ENCODE measurements at places on chromosomes 3 and 15. TPM values are rescaled to one million over a fixed set of nuclear protein-coding genes. Genes with fewer than 3 reads are reported as not detected.
A peak's percentile ranks its signal among the peaks of the same experiment; 100 is the strongest.

EPHB1 gene
- total RNA-seq = 0.15 TPM

DNA sequence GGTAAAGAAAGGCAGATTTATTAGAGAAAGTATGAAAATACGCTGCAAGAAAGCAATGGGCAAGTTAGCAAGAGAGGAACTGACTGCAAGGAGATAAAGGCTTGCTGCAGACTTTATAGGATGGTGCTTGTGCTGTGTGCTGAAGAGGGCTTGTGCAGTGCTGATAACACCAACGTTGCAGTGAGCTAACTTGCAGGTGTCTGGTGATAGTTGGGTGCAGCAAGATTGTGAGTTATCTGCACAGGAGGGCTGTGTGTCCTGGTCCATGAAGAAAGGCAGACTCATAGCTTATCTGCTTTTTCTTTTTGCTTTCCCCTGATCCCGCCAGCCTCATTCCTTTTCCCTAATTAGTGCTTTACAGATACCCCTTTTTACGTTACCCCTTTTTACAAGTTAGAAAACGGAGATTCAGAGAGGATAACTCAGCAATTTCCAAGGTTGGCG lies 58.0 kb upstream of the ZNF148 start:
- DNase-seq = no peak

RLBP1 gene
- not detected for total RNA-seq

DNA sequence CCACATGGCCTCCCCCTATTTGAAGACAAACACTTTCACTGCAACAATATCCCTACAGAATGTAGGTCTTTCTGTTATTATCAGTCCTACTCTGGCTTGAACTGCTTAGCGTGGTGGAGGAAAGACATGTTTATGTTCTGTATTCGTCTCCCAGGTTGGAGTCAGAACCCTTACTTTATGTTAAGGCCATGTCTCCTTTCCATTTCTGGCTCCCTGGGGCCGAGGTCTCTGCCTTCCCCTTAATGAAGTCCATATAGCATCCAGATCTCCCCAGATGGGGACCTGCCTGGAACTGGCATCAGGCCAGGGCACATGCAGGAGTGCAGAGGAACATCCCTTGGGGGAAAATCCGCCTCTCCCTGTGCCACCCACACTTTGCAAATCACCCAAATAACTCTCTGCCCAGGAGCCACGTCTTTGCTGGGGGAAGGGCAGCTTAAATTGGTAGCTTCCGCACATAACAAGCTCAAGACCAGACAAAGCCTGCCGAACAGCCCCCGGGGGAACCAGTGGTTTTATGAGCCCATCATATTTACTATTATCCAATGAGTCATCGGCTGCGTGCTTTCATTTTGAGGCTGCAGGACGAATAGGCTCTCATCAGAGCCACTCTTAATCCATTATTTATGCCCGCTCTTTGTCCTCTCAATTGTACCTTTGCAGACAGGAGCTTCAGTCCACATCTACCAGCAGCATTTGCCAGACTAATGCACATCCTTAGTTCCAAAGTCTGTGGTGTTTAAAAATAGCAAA lies 237.0 kb downstream of the UACA start:
- DNase-seq = peak; percentile 60

DNA sequence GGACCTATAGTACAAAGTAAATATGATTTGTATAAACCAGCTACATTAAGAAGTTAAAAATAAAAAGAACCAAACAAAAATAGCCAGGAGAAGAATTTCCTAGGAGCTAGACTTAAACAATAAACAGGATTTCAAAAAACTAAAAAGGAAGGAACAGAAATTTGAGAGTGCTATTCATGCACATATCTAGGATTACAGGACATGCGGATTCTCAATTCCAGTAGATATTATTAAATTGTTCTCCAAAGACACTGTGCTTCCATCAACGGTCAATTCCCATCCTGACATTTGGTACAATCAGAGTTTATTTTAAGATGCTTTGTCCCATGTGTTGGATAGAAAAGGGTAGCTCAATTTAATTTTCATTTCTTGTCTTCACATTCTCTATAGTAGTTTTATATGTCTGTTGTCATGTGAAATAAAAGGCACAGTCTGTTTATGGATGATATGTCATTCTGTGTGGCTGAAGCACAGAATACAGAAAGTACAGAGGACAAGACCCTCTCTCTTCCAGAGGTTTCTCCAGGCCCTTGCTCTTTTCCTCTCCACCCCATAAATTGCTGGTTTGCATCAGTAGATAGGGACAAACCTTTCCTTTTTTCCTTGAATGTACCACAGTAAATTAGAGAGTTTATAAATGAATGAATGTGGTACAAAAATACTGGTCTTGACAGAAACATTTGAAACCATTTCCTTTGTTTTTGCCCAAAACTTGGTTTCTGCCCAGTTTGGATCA lies 3.5 kb downstream of the PLOD2 start:
- DNase-seq = no peak

DNA sequence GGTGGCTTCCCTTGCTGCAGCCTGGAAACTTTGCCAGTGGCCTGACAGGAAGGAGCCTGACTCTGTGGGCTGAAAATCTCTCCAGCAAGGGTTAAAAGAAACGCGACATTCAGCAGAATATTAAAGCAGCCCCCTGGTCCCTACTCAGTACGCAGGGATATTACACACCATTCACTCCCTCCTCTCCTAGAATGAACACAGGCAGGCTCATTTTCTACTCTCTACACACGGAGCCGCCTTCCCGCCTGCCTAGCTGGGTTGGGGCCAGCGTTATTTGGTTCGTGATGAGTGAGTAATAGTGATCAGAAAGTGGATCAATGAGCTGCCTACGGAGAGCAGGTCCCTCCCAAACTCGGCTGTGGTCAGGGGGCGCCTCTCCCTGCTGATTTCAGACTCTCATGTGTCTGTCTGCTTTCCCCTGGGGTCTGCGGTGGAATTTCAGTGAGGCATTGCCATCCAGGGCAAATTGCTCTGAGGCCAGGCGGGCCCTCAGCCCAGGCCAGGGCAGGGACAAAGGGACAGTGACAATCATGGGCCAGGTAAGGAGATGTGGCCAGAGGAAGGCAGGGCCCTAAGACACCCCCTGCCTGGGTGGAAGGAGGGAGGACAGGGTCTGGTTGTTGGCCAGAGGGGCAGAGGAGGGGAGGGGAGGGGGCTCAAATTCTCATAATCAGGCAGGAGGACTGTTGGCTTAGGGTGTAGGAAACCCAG lies 2.8 kb downstream of the EPHB1 start:
- DNase-seq = no peak

DNA sequence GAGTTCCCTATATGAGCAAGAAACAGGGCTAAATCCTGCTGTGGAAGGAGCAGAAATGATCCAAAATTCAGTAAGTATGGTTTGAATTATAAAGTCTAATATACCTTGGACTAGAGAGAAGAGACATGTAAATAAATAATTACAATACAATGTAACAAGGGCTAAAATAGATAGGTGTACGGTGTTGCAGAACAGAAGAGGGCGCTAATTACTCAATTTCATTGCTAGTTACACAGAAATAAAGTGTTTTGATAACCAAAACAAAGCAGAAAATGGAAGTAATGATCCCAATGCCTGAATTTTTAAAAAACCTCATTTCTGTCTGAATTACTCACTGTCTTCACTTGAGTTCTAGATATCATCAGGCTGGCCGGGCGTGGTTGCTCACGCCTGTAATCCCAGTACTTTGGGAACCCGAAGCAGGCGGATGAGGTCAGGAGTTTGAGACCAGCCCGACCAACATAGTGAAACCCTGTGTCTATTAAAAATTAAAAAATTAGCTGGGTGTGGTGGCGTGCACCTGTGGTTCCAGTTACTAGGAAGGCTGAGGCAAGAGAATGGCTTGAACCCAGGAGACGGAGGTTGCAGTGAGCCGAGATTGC lies 8.3 kb upstream of the PLCH1 start:
- DNase-seq = no peak

TATDN2 gene
- 34.0 TPM for total RNA-seq

- no peak for DNase-seq
Observed at GRCh38 chr3:31610700-31611275, 78.1 kb downstream of the STT3B start.

DNA sequence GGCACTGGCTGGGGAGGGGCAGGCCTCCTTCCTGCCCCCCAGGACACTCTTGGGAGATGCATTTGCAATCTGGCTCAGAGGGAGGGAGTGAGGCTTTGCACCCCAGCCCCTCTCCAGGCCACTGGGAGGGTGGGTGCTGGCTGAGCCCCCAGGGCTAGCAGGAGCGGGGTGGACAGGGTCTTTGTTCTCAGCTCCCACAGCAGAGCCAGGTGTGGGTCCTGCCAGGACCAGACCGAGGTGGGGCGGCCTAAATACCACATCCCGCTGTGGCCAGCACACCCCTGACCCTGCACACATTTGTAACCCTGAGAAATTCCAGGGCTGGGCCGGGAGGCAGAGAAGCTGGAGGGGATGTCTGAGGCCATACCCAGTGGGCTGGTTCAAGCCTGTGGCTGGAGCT lies 41.0 kb downstream of the STARD5 start:
- no peak for DNase-seq

GRCh38 chr3:104245981-104246380 lies 1120.7 kb upstream of the ALCAM start:
- no peak for DNase-seq

DNA sequence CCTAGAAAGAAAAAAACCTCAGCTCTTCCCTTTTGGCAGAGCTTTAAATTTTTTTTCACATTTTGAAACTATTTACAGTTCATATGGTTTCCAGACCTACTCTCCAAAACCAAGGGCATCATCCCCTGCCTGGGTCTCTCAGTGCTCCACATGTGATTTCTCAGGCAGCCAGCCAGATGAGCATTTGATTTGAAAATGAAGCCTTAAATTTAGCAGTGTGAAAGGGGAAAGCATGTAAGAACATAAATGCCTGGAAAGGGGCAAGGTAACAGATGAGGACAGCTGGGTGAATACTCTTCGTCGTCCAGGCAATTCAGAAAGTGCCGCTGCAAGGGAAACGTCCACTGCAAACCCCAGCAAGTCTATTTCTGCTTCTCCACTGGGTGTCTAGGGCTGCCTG lies 94.8 kb downstream of the ATP8B4 start:
- no peak for DNase-seq

GBE1 gene
- total RNA-seq = 23.1 TPM

DNA sequence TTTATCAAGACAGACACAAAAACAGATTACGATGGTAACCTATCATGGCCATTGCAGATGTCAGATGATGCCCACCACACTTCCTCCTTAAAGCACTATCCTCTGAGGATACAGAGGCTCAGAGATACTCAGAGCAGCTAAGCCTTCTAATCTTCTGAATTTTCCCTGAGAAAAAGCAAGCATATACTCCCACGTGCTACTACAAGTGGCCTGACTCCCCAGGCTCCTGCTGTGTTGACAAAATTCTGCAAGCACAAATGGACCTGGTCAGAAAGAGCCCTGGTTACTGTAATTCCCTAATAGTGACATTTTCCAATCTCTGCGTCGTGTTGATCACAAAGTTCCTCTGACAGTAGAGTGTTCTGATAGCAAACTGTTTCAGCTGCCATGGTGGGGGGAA lies 207.1 kb downstream of the KCNMB2 start:
- no peak for DNase-seq

All from PC-9 (cell line).